Left kidney (tissue), 8 donors: ENCODE measurements at places on chromosomes 6 and 20. TPM values are rescaled to one million over a fixed set of nuclear protein-coding genes. Genes with fewer than 3 reads are reported as not detected.

DNA sequence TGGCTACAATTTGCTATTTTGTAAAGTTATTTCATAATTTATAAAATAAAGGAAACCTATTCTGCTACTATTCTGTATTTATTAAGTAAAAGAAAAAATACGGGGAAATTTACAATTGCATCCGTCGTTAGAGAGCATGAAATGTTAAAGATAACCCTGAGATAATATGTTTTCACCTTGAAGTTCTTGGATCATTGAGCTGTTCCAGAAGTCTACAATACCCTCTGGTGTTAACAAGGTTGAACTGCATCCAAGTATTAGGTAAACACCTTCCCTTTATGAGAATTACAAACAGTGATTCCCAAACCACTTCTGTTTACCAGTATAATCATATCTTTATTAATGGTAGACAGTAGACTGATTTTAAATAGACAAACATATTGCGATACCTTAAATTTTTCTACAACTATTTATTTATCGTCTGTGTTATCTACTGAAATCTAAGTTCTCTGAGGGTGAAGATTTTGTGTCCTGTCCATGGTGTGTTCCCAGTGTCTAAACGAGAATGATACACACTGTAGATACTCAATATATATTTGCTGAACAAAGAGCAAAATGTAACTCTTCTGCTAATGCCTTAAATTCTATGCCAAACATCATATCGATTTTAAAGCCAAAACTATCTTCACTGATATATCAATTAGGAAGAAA, 28.2 kb downstream of the TBC1D32 start:
- peak; percentile 35 for DNase-seq

DNA sequence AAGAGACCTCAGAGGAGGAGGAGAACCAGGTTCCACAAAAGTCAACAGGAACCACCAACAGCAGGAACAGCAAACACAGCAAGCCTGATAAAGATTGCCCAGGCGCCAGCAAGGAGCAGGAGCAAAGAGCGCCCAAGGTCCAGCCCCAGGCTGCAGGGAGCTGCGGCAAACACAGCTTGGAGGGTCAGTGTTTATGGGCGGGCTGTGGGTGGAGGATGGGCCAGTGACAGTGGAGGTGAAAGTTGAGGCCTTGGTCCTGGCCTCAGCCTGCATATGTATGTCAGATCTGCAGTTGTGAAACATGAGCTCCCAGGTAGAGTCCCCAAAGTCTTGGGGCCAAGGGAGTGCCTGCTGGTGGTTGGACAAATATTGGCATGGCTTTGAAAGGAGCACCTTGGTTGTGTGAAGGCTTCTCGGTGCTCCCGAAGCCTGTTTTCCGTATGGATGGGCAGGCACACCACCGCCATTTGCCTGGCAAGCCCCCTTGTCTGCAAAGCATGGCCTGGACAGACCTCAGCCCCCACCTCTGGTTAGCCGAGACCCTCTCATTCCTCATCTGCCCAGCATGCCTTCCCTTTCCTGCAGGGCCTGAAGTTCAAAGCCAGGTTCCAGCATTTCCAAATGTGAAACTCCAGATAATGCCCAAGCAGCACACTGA, 2.0 kb upstream of the CAPN11 start:
- no peak for DNase-seq

DNA sequence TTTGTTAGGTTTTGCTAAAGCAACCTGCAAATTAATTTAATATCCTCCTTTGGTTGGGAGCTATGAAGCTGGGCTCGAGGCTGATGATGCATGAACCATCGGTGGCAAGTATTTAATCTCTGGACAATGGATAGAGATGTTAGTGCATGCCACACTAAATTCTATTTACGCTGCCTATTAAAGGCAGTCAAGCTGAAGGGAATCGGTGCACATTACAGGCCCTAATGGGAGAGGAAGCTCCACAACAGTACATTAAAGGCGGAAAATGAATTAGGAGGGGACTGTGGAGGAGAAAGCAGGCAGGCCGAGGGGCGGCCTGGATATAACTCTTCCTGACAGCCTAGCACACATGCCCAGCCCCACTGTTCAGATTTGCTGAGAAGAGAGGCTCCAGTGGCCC, 132.4 kb upstream of the MAFB start:
- DNase-seq = peak; percentile 53

Gene COL20A1
- 1.2 TPM for polyA plus RNA-seq

Gene SNAP25
- polyA plus RNA-seq = 8.4 TPM
